ENCODE measurements at places on chromosomes 7 and 10.

- no peak for DNase-seq
Observed at GRCh38 chr7:48337012-48337621, 165.9 kb downstream of the ABCA13 start.

- no peak for DNase-seq
Observed at GRCh38 chr7:111855161-111855841, 293.0 kb upstream of the IMMP2L start.

DNA sequence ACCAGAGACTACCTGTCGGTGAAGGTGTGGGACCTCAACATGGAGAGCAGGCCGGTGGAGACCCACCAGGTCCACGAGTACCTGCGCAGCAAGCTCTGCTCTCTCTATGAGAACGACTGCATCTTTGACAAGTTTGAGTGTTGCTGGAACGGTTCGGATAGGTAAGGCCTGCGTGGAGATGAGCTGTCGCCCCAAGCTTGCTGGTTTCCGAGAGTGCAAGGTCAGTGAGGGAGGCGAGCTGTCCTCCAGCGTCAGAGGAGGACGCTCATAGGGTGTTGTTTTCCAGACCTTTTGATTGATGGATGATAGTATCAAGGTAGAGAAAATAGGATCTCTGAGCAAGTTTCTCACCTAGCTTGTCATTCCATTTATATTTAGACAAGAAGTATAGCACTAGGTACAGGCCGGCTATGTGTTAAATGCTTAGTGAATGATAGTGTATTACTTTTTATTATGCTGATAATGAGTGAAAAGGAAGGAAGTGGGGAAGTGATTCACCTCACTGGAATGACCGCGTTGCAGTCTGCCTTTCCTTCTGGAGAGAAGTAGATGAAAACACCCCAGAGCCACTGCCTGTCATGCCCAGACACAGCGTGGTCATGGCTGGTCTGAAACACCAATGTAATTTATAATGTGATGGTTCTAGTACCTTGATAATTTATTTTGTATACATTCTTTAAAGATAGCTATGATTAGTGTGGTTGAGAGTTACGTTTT, 33.9 kb downstream of the BNIP3 start:
- DNase-seq, result no peak

- DNase-seq, result no peak
Observed at GRCh38 chr10:11014671-11015445, 2.8 kb upstream of the CELF2 start.

DNA sequence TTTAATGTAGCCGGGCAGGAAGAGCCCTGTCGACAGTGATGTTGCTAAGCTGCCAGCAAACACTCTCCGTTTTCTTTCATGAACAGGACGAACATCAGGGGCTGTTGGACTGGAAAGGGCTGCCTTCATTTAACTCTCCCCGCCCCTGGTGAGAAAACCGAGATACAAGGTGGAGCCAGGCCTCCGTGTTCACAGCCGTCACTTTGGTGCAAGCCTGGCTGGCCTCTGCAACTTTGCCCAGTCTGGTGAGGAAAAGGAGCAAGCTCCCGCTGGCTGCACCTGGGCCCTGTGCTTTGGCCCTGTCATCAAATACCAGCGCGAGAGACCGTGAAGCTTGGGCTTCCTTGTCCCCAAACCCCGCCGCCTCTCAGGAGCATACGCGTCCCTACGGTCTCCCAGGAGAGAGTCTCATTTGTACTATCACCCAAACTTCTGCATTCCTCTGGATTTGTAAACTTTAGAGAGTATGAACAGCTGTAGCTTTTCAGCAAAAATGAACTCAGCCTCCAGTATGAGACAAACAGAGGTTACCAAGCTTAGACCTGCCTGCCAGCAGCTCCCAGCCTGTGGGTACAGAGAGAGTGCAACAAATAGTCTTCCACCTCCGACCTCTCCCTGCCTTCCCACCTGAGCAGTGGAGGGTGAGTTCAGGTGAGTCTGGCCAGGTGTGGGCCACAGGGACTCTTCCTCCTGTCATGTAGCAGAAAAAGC, 445.3 kb upstream of the MGMT start:
- no peak for DNase-seq

- no peak for DNase-seq
Observed at GRCh38 chr7:128093614-128094570, 62.7 kb upstream of the LRRC4 start.

- no peak for DNase-seq
Observed at GRCh38 chr10:111249925-111250324, 173.1 kb downstream of the ADRA2A start.

- no peak for DNase-seq
Observed at GRCh38 chr7:122064971-122065370, 79.1 kb downstream of the AASS start.

- no peak for DNase-seq
Observed at GRCh38 chr7:107332488-107333269, 137.2 kb upstream of the GPR22 start.

DNA sequence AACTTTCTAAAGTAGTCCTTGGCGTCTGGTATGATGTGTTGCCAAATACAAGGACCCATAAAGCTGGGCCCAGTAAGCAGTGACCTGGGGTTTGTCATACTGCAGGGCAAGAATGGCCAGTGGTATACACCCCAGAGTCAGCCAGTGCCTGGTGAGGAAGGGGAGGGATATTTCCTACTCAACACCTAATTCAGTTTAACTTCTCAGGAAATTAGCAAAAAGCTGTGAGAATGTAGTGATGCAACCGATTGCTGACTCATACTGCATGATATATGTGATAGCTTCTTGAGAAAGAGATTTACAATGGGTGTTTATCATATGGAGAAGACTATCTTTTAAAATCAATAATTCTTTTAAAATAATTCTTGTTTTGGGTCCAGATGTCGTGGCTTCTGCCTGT, 889.3 kb upstream of the CELF2 start:
- no peak for DNase-seq

GRCh38 chr7:157855016-157855415, 518.2 kb downstream of the DNAJB6 start:
- no peak for DNase-seq

GRCh38 chr7:84425702-84426259, 231.2 kb upstream of the SEMA3A start:
- no peak for DNase-seq

GRCh38 chr10:62715383-62715782, 89.1 kb upstream of the ADO start:
- DNase-seq, result no peak

DNA sequence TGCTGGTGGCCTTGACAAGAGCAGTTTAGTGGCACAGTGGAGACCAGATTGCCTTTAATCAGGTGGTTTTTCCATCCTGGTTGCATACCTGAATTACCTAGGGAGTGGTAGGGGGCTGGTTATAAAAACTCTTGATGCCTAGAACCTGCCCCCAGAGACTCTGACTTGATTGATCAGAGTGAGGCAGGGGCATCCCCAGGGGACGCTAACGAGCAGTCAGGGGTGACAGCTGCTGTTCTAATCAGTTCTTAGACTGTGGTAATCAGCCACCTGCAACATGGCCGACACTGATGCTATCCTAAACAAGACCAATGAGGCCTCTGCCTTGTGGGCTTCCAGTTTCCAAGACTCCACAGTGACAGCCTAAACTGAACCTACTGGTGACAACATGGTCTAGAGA, 2.0 kb upstream of the OPALIN start:
- DNase-seq, result no peak

GRCh38 chr10:123896246-123896927, 4.8 kb upstream of the CPXM2 start:
- no peak for DNase-seq

DNA sequence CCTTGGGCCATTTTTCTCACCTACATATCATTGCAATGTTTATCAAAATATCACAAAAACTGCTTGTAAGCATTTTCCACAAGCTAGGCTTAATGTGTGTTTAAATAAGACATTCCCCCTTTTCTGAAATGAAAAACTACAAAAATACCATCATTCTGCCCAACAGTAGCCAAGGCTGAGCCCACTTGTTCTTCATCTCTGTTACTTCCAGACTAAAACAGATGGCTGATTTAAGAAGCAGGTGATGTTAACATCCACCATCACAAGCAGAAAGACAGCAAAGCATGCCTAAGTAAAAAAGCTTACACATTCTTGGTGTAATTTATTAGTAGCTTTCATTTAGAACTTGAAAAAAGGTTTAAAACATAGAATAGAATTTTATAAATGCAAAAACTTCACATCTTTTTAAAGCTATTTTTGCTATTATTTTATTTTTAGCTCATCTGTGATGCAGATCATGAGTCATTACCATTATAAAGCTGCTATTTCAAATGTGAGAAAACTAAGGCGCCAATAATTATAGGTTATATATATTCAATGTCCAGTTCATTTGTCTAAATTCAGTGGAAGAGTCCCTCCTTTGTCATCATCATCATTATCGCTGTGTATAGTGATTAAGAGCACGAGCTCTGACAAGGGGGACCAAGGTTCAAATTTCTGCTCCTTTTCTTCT, 109.4 kb downstream of the RELN start:
- no peak for DNase-seq

DNA sequence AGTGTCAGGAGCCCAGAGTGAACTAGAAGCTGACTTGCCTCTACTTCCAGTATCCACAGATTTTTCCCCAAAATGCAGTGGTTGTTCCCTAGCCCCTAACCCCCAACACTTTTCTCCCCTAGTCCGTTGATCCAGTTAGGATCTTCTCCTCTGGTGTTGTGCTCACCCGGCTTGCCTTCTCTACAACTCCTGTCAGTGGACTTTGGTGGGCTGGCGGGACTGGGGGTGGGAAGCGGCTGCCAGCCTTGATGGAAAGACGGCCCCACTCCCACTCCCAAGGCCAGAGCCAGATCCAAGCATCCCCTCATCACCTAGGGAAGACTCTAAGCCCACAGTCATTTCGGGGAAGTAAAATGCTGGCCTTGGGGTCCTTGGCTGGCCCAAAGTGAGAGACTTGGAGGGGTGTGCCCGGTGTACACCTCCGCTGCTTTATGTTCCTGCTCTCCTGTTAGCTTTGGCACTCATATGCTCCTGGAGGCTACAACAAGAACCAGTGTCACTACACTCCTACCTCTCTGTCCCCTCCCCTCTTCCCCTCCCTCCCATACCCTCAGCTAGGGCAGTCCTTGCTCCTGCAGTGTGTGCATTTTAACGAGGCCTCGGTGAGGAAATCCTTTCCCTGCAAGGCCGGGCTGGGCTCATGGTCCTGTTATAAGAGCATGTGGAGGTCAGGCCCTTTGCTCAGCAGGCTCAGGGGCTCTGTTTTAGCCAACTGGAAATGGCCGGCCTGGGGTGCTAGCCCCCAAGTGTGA, 930 bp upstream of the HOXA10 start:
- DNase-seq, result no peak

DNA sequence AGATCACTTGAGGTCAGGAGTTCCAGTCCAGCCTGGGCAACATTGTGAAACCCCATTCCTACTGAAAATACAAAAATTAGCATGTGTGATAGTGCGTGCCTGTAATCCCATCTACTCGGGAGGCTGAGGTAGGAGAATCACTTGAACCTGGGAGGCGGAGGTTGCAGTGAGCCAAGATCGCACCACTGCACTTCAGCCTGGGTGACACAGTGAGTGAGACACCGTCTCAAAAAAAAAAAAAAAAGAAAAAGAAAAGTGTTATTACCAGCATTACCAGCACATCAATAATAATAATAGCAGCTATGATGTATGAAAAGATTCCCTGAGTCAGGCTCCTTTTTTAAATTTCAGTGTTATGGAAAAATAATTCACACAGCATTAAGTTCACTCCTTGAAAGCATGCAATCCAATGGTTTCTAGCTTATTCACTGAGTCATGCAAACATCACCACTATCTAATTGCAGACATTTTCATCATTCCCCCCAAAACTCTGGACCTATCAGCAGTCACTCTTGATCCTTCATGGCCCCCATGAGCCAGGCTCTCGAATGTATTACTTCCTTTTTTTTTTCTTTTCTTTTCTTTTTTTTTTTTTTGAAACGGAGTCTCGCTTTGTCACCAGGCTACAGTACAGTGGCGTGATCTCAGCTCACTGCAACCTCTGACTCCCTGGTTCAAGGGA, 228.4 kb downstream of the FANK1 start:
- no peak for DNase-seq

DNA sequence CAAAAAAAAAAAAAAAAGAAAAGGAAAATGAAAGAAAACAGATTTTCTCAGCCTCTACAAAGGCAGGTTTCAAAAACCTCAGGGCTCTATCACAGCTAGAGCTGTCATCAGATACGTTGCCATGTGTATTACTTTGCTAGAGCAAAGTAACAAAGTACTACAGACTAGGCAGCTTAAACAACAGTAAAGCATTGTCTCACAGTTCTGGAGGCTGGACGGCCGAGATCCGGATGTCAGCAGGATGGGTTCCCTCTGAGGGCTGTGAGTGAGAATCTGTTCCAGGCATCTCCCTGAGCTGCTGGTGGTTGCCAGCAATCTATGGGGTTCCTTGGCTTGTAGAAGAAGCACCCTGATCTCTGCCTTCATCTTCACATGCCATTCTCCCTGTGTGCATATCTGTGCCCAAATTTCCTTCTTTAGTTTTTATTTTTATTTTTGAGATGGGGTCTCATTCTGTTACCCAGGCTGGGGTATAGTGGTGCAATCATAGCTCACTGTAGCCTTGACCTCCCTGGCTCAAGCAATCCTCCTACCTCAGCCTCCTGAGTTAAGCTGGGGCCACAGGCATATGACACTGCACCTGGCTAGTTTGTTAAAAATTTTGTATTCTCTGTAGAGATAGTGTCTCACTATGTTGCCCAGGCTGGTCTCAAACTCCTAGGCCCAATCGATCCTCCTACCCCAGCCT, 48.9 kb upstream of the KDM7A start:
- DNase-seq, result no peak

DNA sequence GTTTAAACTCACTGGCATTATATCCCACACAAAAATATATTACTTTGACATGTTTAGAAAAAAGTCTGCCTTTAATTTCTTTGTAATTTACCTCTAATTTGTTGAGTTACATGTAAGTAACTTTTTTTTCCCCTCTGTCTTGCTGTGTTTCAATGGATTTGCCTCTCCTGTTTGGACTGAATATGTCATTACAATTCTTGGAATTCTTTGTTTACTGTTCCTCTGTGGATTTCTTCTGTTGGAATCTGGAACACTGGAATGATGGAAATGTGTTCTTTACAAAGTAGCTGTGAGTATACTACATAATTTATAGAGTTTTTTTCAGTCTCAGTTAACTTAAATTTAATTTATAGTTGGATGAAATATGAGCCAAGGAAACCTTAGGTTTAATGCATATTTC, 30.4 kb downstream of the SEPTIN7 start:
- DNase-seq, result no peak

GRCh38 chr7:84245835-84246234, 51.2 kb upstream of the SEMA3A start:
- DNase-seq, result no peak

- no peak for DNase-seq
Observed at GRCh38 chr10:69878038-69878437, 76.3 kb downstream of the COL13A1 start.

DNA sequence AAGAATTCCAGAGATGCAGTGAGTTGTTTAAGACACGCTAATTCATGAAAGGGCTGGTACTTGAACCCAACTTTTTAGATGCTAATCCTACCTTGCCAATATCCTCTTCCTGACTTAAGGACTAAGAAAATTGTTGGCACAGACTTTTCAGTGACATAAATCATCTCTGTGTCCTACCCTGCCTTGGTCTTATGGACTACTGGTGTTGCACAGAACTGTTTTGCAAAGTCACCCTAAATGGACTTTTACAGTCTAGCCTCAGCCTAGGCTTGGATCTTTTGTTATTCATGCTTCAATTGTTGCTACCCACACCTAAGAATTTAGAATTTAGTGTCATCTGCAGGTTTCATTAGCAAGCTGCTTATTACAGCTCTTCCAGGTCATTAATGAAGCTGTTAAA, 112.7 kb downstream of the SORCS1 start:
- DNase-seq, result no peak

- DNase-seq, result no peak
Observed at GRCh38 chr7:44750921-44751571, 2.4 kb downstream of the ZMIZ2 start.

- DNase-seq, result no peak
Observed at GRCh38 chr7:34567906-34568305, 90.1 kb upstream of the NPSR1 start.
